ENCODE measurements at places on chromosomes 4 and X. TPM values are rescaled to one million over a fixed set of nuclear protein-coding genes. Genes with fewer than 3 reads are reported as not detected.

GRCh38 chr4:141567326-141567915 lies 69.0 kb upstream of the IL15 start:
- no peak for DNase-seq

- DNase-seq, result no peak
These were observed 55.8 kb downstream of the GPC4 start for GRCh38 chrX:133359466-133359865.

DNA sequence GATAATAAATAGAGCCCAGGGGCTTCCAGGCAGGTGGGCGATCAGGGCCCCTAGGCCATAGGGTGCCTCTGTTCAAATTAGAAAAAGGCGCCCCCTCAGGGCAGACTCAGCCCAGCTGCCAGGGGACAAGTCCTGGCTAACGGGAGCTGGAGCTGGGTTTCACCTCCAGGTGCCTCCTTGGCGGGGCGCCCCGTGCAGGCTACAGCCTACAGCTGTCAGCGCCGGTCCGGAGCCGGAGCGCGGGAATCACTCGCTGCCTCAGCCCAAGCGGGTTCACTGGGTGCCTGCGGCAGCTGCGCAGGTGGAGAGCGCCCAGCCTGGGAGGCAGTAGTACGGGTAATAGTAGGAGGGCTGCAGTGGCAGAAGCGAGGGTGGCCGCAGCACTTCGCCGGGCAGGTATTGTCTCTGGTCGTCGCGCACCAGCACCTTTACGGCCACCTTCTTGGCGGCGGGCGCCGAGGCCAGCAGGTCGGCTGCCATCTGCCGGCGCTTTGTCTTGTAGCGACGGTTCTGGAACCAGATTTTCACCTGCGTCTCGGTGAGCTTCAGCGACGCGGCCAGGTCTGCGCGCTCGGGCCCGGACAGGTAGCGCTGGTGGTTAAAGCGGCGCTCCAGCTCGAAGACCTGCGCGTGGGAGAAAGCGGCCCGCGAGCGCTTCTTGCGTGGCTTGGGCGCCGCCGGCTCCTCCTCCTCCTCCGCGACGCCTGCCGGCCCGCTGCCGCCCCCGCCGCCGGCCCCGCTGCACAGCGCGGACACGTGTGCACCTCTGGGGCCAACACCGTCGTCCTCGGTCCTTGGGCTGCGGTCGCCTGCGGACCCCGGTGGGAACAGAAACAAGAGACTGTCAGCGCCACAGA lies 2.4 kb downstream of the NKX3-2 start:
- no peak for DNase-seq

ADAM29 gene
- not detected for polyA plus RNA-seq

CLDN24 gene
- not detected for polyA plus RNA-seq

- DNase-seq, result no peak
These were observed 8.3 kb upstream of the CCNI start for GRCh38 chr4:77084019-77084639.

- no peak for DNase-seq
These were observed 174.6 kb downstream of the SOWAHB start for GRCh38 chr4:76723373-76723772.

- no peak for DNase-seq
These were observed 18.6 kb downstream of the ITGB1BP2 start for GRCh38 chrX:71320126-71320525.

DNA sequence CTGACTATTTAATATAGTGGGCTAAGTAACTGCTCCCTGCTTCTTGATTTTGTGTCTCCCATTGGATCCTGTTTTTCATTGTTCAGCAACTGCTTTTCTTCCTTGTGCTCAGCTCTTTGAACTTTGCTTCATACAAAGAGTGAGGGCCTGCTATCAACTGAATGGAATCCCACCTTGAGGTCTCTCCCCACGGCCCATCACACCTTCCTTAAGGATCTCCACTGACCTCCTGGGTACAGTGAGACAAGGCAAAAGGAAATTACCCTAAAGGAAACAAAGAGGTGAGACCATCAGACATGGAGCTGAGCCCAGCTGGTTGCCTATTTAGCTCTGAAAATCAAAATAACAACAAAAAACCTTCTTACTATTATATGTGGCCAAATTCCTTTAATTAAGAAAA lies 91.3 kb upstream of the RPL34 start:
- no peak for DNase-seq

GRCh38 chrX:149939655-149939904 lies 1.3 kb upstream of the EOLA2 start:
- no peak for DNase-seq

All from CD4-positive, CD25-positive, alpha-beta regulatory T cell (primary cell).